ENCODE measurements at places on chromosomes 13 and 19.

GRCh38 chr13:28031896-28032288 is 43.4 kb upstream of the URAD start:
- DNase-seq: no peak

DNA sequence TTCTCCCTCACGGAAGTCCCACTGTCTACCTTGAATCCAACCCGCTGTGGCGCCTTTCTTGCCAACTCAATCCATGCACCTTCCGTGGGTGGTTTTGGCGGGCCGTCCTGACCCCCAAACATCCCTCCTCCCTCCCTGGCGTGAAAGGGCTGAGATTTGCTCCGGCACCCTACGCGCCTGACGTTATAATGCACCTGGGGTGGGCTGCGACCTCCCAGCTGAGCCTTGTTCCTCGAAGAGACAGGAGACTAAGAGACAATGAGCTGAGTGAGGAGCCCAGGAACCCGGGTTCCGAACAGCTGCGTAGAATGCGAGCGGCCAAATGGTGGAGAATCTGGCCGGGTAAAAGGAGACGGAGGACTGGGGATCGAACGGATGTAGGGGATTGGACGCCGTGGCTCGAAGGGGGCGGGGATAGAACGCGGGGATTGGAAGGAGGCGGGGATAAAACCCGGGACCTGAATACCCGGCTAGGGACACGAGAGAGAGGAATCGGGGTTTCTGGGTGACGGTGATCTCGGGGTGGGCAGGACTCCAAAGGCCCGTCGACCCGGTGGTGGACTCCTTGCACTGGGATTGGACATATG is at the start of gene CPT1C:
Gene CPT1C (plus strand): TSS at position 461 of the 587 bp plus-strand sequence. CDS start 1,137 bp downstream, outside the sequence.
- DNase-seq: no peak

DNA sequence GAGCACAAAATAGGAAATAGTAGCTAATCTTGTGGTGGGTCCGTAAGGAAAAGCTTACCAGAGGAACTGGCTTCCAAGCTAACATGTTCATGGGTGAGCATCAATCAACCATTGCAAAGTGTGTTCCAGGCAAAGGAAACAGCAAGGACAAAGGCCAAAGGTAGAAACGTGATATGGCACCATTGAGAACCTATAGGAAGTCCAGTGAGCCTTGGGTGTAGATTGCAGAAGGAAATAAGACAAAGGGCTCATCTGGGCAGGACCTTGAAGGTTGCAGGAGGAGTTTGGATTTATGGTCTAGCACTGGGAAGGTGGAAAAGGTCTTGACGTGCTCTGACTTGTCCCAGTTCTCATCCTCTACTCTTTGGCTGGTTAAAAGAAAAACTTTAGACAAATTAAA is 22.3 kb downstream of the CYP2B6 start:
- no peak for DNase-seq

- DNase-seq: no peak
Measured at GRCh38 chr13:94390881-94391280, 88.6 kb downstream of the DCT start.

DNA sequence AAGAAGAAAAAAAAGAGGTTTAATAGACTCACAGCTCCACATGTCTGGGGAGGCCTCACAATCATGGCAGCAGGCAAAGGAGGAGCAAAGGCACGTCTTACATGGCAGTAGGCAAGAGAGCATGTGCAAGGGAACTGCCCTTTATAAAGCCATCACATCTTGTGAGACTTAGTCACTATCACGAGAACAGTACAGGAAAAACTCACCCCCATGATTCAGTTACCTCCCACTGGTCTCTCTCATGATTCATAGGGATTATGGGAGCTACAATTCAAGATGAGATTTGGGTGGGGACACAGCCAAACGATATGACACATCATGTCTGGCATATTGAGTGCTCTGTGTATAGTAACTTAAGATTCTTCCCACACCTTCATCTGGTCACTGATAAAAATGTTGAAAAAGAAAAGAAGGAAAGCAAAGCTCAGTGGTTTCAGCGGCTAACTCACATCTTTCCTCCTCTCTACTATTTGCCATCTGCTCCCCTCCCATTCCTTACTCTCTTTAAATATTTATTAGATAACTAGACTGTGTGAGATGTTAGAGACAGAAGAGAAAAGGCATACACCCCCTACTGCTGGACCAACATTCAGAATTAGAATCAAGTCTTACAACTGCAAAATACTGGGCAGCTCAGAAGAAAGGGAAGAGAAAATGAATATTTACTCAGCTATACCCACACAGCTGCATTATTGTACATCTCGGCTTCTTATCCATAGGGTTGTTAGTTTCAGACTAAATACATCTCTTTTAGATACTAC is 60.1 kb upstream of the AKAP11 start:
- DNase-seq: no peak

GRCh38 chr19:56333506-56333905 is 18.9 kb upstream of the ZSCAN5A start:
- no peak for DNase-seq

DNA sequence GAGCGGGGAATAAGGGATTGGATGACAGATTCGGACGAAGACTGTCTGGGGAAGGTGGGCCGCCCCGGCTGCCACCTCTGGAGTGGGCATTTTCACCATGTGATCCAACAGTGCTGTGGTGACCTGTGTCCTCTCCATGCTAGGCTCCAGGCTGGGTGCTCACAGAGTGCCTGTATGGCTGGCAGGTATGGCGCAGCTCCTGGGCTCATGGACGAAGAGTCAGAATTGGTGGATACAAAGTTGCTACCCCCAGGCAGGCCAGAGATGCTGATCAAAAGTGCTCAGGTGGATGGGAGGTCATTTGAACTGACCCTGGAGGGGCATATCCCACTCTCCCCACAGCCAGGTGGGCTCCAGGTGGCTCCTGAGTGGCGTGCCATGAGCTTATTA is 111.3 kb upstream of the UQCRFS1 start:
- DNase-seq: no peak

DNA sequence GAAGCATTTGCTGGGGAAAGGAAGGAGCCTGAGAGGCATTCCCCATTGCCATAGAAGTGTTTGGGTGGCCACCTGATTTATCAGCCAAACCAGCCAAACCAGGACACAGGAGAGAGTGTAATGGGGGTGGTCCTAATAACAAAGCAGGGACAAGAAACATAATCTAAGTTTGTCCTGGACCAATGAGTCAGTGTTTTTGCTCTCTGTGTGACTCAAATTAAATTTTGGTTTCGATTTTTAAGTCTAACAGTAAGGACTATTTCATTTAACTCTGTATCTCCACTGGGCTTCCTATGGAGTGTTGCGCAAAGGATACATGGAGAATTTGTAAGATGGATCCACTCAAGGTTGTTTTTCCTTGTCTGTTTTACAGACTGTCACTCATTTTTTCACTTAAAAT is 19.5 kb upstream of the TRPC4 start:
- no peak for DNase-seq

DNA sequence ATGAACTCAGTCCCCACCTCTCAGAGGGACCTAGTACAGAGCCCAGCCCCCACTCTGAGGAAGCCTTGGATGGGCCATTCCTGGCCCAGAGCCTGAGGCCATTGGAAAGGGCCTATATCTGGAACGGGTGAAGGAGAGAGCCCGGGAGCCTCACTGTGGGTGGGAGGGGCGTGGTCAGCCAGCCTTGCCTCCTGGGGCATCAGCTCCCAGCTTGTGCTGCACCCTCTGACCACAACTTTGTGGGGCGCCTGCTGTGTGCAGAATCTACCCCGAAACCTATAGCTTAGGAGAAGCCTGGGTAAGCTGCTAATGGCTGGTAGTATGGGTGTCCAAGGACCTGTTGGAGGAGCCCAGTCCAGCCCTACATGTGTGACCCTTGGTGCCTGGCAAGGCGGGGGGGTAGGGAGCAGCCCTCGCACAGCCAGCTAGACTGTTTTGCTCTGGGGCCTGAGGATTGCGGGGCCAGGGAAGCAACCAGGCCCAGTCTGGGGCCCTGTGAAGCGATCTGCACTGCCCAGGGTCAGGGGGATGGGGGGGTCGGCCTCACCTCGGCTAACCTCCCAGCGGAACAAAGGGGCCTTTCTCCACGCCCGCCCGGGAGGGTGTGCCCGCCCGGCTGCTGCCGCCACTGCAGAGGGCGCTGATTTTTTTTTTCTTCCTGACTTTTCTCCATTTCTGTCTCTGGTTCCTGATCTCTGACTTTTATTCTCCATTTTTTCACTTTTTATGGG is 42.3 kb downstream of the LYL1 start:
- DNase-seq: no peak

All from thoracic aorta (tissue), 2 donors.